G401 (cell line): ENCODE measurements at places on chromosomes 13 and 19.
A peak's percentile ranks its signal among the peaks of the same experiment; 100 is the strongest.

DNA sequence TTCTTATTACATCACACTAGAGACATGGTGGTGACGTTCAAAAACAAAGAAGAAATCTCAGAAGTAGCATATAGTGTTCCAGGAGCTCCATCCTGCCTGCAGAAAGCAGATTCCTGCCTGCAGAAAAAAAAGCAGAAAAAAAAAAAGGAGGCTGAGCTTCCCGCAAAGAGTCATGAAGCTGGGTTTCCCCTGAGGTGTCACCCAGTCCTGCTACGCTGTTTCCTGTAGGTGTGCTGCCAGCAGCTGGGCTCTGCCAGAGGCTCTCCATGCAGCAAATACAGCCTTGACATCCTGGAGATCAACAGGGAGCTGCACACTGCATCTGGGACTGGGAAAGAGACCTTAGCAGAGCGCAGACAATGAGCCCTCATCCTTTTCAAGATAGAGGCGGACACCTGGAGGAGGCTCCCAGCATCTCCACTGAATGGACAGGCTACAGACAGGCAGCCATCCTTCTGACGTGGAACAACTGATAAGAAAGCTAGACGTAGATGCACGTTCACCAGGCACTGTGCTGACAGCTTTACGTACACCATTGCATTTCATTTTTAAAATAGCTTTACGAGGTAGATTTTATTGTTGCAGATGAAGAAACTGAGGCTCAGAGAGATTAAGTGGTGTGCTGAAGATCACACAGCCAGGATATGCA lies 350.9 kb downstream of the FOXO1 start:
- DNase-seq, result no peak

- DNase-seq, result no peak
Measured at GRCh38 chr13:112744168-112745021, 54.6 kb downstream of the ATP11A start.

GRCh38 chr19:34707661-34708060 lies 26.4 kb upstream of the ZNF181 start:
- DNase-seq, result no peak

GRCh38 chr13:26133851-26134250 lies 82.0 kb upstream of the SHISA2 start:
- DNase-seq, result no peak

DNA sequence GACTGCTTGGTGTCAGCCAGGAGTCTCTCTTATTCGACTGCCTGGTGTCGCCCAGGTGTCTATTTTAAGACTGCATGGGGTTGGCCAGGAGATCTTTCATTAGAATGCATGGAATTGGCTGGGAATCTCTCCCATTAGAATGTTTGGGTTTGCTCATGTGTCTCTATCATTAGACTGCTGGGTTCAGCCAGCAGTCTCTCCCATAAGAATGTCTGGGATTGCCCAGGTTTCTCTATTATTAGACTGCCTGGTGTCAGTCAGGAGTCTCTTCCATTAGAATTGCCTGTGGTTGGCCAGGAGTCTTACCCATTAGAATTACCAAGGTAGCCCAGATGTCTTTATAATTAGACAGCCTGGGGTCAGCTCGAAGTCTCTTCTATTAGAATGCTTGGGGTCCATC lies 1496.0 kb downstream of the UQCRFS1 start:
- DNase-seq, result no peak

DNA sequence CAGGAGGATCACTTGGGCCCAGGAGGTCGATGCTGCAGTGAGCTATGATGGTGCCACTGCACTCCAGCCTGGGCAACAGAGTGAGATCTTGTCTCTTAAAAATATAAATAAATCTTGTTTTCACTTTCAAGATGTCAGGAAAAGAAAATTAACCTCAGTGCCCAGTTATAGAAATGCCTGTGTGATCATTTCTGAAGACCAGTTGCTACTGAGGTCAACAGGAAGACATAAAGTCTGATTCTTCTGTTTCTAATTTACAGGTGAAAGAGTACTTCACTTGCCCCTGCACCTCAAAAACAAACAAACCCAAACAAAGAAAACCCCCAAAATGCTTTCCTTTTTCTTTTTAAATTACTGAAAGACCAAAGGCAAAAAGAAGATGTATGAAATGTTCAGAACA lies 174.3 kb upstream of the NBEA start:
- no peak for DNase-seq

GRCh38 chr19:6737873-6738786 lies 750 bp upstream of the GPR108 start:
- peak; percentile 62 for DNase-seq

DNA sequence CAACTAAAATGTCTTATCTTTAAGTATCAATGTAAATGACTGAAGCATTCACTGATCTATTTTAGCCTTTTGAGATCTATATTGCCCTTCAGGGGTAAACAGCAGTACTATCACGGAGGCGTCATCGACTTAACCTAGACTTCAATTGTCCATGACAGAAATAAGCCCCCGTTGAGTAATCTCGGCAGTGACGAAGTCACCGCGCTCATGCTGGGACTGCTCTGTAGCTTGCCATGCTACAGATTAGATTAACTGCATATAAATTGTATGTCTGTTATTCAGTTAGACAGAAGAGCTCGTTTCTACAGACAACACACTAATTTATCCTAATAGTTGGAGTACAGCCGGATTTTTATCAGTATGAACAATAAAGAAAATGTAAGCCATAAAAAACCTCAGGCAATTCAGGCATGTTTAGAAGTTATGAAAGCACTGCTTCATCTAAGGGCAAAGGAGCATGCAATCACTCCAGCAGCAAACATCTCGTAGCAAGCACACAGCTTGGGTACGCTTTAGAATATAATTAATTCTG lies 56.6 kb downstream of the TUBGCP3 start:
- DNase-seq, result no peak

DNA sequence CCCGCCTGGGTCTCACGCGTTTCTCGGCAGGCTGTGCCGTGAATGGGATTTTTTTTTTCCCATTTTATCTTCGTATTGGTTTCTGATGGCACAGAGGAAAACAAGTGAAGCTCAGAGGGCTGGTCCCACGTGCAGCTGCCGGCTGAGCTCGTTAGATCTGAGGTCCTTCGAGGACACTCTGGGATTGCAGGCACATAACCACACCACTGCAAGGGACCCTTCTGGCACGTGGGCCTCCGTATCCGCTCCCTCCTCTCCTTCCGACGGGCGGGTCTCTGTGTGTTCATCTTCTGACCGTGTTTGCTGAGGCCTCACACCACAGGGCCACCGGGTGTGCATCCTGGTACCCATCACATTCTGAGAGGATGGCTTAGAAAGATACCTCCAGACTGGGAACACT lies 16.6 kb downstream of the CFD start:
- DNase-seq, result no peak

DNA sequence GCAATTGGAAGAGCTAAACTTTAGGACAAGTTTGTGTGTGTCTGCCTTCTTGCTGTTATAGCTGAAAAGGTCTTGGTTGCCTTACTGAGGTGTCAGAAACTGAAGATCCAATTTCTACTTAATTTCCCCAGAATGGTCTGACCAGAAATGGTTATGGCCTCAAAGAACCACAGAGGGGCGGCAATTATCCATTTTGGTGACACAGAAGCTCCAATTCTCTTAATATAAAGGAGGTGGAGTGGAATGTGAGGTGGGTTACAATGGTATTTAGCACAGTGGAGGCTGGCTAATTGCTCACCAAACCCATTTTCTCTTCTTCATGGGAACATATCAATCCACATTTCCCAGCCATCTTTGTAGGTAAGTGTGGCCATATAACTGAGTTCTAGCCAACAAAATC lies 1157.2 kb downstream of the OLFM4 start:
- DNase-seq, result no peak

DNA sequence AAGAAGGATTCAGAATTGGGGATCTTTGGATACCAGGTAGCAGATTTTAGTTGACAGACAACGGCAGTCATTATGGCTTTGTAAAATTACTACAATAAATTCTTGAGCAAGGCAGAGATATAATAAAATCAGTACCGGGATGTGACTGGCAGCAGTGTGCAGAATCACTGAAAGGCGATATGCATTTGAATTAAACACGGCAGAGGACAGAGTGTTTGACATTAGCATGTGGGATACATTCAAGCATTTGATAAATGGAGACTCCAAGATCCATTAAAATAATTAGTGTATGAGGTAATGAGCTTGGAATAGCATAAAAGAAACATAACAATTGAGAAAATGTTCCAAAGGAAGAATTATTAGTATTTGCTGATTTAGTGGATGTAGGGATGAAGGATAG lies 36.8 kb downstream of the LCP1 start:
- DNase-seq, result no peak

DNA sequence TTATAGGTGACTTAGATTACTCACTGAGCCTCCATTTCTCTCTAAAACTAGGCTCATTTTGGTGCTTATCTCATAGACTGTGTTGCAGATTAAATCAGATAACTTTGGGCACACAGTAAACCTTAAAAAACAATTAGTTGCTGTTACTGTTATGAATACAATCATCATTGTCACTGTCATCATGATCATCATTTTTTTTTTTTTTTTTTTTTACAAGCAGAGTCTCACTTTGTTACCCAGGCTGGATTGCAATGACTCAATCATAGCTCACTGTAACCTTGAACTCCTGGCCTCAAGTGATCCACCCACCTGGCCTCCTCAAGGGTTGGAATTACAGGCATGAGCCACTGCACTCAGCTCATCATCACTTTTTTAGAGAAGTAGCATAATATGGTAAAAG lies 60.0 kb downstream of the VWA8 start:
- DNase-seq, result no peak

DNA sequence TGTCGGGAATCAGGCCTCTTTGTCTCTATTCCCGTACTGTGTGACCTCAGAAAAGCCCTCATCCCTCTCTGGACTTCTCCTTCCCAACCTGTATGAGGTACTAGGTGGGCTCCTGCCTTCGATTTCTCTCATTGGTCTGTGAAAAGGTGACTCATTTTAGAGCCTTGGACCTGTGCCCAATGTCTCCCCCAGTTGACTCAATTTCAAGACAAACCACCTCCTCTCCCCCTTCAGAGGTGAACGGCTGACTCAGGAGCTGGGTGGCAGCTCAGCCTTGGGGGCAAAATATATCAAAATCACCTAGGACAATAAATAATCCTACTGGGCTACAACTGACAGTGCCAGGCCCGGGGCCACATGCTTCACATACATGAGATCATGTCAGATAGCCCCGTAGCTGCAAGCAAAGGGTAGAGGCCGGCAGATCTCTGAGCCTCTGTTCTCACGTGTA lies 630 bp downstream of the COQ8B start:
- DNase-seq, result no peak

- no peak for DNase-seq
Measured at GRCh38 chr13:105902396-105902795, 633.1 kb downstream of the EFNB2 start.

DNA sequence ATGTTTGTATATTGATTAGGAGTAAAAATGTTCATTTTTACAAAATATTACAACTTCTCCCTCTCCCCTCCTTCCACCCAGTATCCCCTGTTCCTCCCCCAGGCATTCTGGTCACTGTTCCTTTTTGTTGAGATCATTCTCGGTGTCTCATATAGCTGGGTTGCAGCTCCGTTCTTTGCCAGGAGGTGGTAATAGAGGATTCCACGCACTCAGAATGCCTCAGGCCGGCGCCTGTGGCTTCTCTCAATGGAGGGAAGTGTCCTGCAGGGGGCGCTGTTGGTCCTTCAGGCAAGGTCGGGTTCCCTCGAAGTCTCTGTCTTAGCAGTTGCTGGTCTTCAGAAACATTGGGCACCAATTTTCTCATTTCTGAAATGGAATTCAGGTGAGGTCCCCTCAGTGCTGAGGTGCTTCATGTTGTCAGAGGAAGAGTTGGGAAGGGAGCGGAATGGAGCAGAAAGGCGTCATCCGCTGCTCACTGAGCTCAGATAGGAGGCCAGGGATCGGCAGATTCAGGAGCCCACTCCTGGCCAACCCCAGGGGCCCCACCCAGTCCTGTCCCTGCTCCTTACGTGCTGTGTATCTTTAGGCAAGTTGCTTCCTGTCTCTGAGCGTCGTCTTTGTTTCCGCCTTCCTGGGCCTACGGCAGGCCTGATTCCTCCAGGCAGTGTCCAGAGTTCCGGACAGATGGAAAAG lies 10.3 kb upstream of the GARIN5A start:
- DNase-seq, result peak; percentile 33

GRCh38 chr13:106541826-106542225 lies 6.4 kb upstream of the EFNB2 start:
- DNase-seq, result no peak

DNA sequence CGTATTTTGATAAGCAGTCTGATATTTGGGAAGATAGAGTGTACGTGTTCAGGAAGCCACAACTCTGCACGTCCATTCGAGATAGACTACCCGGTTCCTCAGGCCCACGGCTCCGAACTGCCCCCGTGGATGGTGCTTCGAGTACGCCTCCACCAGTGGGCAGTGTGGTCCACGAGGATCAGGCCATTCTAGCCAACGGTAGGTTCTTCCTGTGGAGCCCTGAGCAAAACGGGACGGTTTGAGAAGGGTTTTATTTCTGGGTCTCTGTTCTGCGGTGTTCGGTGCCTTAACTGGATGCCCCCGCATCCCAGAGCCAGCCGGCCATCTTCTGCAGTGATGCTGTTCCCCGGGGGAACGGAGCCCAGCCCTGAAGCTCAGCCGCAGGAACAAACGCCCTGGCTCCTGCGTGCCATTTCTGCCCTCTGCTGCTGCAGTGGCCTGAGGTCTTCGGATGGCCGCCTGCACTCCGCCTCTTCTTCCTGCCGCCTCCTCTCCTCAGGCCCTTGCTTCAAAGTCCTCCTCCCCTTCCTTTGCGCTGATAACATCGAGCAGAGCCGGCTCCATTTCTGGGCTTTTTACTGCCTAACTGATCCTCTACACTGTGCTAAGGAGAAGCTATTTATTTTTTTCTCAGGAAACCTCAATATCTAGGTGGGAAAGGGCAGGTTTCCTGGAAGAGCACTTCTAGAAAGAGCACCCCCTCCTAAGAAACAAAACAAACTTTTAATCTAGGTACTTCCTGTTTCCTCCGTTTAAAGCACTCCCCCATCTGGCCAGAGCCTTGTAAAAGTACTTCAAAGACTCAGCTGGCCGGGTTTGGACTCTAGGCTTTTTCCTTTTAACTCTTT lies 36.2 kb upstream of the SLC46A3 start:
- no peak for DNase-seq

DNA sequence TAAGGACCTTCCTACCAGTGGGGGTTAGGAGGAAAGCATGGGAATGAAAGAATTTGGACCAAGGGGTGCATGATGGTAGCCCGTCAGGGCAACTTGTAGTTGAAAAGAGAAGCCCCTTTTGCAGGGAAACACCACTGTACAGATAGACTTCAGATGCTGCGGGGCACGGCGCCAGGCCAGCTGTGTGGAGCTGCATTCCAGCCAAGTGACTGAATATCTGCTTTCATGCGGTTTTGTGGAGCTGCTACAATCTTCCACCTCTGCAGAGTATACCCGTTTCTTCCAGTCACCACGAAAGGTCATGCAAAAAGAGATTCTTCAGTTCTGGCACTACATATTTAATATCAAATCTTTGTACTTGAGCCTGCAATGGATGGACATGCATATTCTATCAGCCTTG lies 104.7 kb downstream of the RGCC start:
- no peak for DNase-seq
